Right atrium auricular region (tissue), 2 donors: ENCODE measurements at places on chromosomes 16 and 17. TPM values are rescaled to one million over a fixed set of nuclear protein-coding genes. Genes with fewer than 3 reads are reported as not detected.

The OTOA gene
- total RNA-seq: not detected

- H3K27ac ChIP-seq: no peak overlapping the region
- peaks cover 78% of the 10 kb centered on the region for H3K36me3 ChIP-seq
- no peaks in the 10 kb centered on the region for H3K4me1 ChIP-seq
- H3K4me3 ChIP-seq: no peak overlapping the region
- DNase-seq: no peak
Measured at GRCh38 chr16:23575834-23576233, 18.3 kb downstream of the UBFD1 start.

DNA sequence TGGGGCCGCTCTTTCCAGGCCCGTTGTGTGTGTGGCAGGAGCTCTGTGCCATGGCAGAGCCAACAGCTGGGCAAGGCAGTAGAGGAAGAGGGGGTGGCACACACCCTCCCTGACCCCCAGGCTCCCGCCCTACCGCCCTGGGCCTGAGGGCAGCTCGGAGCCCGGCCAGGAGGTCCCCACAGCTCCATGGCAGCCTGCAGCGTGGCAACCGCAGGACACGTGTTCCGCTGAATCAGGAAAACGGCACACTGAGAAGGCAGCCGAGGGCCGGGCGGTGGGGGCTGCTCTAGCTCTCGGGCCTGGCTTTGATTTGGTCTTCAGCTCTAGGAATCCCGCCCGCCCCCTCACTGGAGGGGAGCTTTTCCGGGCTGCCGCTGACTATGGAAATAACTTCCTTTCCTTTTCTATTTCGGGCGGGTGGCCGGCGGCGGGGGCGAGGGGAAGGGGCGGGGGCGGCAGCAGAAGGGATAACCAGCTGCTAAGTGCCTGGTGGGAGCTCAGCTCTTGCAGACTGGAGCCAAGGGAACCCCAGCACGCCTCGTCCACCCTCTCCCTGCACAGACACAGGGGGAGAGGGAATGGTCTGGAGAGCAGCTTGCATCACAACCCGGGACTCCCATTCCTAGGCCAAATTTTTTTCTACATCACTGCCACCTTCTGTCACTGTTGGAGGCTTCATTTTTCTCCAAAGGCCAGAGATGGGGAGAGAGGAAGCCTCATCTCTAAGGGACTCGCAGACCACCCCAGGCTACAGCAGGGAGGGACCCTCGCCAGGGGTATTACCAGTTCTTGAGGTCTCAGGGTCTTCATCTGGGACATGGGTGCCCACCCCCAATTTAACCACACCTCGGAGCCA is 24.8 kb upstream of the MRPS23 start:
- H3K36me3 ChIP-seq: peaks cover 40% of the 10 kb centered on the region
- DNase-seq: peak; percentile 79
- H3K4me3 ChIP-seq: no peak overlapping the region
- H3K4me1 ChIP-seq: no peaks in the 10 kb centered on the region
- peak overlapping the region; percentile 90 for H3K27ac ChIP-seq
- no peaks in the 10 kb centered on the region for H3K27me3 ChIP-seq

DNA sequence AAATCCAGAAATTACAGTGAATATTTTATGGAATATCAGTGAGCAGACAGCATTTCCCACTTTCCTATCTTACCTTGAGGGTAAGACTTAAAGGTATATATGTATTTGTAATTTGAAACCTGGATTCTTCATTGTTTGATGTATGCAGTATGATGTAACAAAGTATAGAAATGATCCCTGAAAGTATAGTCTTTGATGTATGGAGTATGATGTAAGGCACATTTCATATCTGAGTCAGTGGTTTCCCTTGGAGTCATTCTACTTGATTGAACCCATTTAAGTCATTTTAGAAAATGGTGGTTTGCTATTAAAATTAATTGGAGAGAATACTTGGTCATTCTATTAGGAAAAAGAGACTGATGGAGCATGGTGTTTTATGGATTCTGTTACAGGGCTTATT is 10.1 kb downstream of the AMZ2 start:
- DNase-seq: no peak
- H3K4me1 ChIP-seq: peaks cover 13% of the 10 kb centered on the region
- no peak overlapping the region for H3K27ac ChIP-seq
- H3K27me3 ChIP-seq: no peaks in the 10 kb centered on the region
- no peak overlapping the region for H3K4me3 ChIP-seq
- H3K36me3 ChIP-seq: peaks cover 30% of the 10 kb centered on the region
